ENCODE measurements at places on chromosomes 2 and 18. TPM values are rescaled to one million over a fixed set of nuclear protein-coding genes. Genes with fewer than 3 reads are reported as not detected.

Gene CAPN14
- total RNA-seq = 0.36 TPM

Gene XDH
- total RNA-seq = 0.22 TPM

- no peak for DNase-seq
Observed at GRCh38 chr2:65281627-65282351, 54.2 kb downstream of the ACTR2 start.

Gene NRP2
- total RNA-seq = 316 TPM

- DNase-seq = no peak
Observed at GRCh38 chr2:234083572-234084348, 33.3 kb downstream of the SPP2 start.

Gene MRPL53
- 54.4 TPM for total RNA-seq

DNA sequence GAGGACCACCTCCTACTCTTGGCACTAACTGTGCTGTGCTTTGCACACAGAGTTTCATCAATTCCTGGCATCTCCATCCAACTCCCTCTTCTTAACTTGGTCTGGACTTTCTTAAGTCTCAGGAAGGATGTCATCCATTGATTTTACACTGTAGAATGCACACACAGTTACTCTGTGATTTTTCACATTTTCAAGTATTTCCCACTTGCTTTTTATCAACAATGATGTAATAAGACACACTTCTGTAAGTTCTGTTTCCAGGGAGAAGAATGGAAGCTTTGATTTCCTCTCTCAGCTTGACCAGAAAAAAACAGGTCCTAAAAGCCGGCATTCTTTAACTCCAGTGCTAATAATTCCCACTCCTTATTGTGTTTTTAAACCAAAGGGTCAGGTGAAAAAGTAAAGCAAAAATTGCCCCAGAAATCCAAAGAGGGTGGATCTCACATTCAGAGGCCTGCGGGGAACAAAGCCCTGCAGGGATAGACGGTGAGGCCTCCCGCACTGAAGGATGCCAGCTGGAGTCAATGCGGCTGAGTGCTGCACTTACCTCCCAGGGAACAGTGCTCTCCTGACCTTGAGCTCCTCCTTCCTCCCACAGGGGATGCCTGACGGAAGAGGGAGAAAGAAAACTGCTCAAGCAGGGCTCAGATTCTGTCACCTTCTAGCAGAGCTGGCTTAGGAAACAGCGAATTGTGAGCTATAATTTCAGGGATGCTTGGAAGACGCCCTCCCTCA, 83.1 kb downstream of the PDCL3 start:
- no peak for DNase-seq

DNA sequence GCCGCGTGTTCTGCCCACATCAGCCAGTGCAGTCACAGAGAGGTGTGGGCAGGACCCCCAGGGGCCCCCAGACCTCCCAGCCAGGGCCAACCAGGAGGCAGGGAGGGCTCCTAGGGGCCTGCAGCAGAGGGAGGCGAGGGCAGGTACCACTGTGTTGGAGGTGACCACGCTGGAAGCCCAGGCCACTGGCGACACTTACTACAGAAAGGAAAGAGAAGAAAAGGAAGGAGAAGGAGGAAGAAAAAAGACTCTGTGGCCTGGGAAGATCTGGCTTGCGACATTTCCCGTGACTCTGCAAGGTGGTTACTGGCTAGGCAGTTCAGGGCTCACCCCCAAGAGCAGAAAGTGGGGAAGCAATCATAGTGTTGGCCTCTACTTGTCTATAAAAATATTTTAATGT, 98.1 kb upstream of the BCL2L11 start:
- DNase-seq = no peak

Gene TTC39C
- total RNA-seq = 20.6 TPM

Gene POTEI
- total RNA-seq = 0.27 TPM

Measured in sciatic nerve (tissue), 2 donors.